Stimulated activated CD4-positive, alpha-beta T cell treated with anti-CD3 and anti-CD28 coated beads, Interleukin-1b, Interleukin-23, amount 100 ng/mL, for 48 hours (primary cell): ENCODE measurements at places on chromosomes 6 and 20.

GRCh38 chr6:54827010-54827409 lies 19.6 kb upstream of the FAM83B start:
- no peak for DNase-seq

DNA sequence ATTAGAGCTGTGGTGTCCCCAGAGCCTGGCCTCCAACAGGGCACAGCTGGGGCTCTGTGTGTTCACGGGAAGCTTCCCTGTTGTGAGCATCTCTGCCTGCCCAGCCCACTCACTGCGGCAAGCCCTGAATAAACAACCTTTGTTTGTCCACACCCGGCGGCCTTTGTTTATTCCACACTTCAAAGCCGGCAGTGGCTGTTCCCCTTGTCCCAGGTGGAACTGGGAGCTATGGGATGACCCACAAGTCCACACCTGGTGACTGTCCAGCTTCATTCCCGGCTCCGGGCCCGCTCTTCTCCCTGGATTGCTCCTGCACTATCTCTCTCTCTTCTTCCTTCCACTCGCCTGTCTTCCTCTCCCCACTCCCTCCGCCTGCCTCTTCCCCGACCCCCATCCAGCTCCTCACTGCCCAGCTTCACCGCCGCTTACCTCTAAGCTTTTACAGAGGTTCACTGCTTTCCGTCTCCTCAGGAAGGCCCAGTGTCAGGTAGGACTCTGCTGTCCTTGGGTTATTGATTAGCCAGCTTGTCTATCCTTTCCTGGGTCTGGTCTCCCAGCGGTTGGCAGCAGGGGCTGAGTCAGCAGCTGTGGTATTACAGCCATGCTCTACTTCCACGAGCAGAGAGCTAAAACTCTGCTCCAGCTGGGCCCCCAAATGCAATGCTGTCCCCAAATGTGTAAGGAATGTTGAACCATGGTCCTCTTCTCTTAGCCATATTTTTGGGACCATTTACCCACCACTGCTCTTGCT lies 17.8 kb downstream of the DACT2 start:
- no peak for DNase-seq

- DNase-seq, result peak; percentile 91
These were observed 6.3 kb downstream of the TNFAIP3 start for GRCh38 chr6:137873273-137873762.

- DNase-seq, result no peak
These were observed 69.7 kb upstream of the NHSL1 start for GRCh38 chr6:138568997-138569396.

DNA sequence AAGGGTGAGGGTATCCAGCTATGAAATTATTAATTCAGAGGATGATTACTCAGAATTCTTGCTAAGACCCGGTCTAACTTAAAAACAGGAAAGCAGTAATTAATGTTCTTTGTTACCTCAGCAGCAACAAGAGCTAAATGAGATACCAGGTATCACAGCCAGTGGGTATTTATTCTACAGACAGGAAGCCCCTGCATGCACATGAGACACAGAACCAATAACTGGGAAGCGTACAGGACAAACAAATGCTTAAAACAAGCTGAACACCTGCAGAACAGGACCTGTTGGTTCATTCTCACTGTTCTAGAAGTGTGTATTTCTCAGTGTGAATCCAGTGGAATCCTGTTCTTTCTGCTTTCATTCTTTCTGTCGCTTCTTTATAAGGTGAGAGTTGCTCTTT lies 30.9 kb downstream of the SCML4 start:
- DNase-seq, result no peak

GRCh38 chr6:169803271-169803811 lies 51.9 kb downstream of the ERMARD start:
- no peak for DNase-seq

- DNase-seq, result no peak
These were observed 608.6 kb downstream of the COL12A1 start for GRCh38 chr6:74597266-74597665.

DNA sequence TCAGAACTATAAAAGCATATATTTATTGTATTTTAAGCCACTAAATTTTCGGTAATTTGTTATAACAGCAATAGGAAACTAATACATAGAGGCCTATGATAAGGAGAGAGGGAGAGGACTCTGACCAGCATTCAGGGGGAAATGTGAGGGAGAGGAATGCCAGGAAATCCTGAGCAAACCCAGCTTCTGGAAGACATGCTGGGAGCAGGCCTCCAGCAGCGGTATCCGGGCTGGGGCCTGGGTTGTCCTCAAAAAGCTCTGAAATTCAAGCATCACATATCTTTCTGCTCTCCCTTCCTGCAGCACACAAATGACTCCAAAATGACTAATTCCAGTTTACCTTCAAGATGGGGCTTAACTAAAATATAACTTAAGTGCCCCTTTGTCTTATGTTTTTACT lies 33.4 kb upstream of the RIMS1 start:
- no peak for DNase-seq
